ENCODE measurements at places on chromosomes 6 and 20.

- DNase-seq: no peak
Observed at GRCh38 chr20:56730003-56730402, 100.9 kb downstream of the TFAP2C start.

DNA sequence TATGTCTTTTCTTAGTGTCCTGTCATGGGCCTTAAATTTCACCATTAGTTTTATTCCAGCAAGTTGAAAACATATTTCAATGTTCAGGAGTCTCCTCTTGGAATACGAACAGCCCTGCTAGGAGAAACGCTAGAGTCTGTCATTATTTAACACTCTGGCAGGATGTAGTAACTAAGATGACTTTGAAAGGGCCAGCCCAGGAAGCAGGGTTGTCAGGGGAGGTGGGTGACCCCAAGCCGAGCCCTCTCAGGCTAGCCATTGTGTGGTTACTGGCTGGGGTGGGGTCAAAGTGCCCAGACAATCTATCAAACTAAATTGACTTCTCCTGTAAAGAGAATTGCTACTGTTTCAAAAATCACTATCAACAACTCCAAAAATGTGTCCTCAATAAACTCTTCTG lies 67.8 kb downstream of the LY86 start:
- DNase-seq: no peak

GRCh38 chr6:35428421-35429149 lies 23.6 kb upstream of the FANCE start:
- DNase-seq: no peak

GRCh38 chr6:75415804-75416203 lies 77.8 kb downstream of the FILIP1 start:
- DNase-seq: no peak

DNA sequence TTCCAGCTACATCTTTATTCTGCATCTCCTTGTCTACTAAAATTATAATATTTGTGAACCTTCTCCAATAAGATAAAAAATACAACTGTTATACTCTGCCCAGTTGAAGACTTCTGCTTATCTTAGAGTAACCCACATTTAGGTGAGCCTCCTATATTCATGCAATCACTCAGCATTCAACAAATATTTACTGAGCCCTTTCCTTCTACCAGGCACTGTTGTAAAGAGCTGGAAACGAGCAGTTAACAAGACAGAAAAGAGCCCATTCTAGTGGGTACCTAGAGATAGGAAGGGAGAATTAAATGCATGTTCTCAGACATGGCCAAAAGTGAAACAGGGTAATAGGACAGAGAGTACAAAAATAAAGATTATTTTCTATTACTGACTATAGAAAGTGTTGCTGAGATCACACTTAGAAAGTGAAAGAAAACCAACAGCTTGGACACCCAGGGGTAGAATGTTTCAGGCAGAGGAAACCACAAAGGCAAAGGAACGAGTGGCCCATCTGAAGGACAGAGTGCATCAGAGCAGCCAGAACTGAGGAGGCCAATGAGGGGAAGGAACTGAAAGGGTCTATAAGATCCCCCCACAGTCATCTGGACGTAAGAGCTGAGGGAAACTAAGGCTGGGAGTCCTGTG lies 50.8 kb upstream of the SMLR1 start:
- DNase-seq: no peak

DNA sequence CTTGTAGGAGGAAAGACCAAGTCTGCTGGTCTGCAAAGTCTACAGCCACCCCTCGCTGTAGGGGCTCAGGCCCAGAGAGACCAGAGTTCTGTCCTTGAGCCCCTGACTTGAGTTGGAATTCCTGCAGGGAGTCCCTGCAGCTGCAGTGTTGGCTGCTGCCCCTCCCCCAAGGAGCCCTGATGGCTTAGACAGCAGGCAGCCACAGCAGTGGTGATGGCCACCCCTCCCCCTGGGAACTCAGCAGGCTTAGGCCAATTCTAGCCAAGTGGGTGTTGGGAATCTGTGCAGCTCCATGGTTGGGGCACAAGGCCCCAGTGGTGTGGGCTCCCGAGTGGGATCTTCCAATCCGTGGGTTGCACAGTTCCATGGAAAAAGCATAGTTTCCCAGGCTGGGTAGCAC lies 345.4 kb downstream of the CD109 start:
- DNase-seq: no peak

DNA sequence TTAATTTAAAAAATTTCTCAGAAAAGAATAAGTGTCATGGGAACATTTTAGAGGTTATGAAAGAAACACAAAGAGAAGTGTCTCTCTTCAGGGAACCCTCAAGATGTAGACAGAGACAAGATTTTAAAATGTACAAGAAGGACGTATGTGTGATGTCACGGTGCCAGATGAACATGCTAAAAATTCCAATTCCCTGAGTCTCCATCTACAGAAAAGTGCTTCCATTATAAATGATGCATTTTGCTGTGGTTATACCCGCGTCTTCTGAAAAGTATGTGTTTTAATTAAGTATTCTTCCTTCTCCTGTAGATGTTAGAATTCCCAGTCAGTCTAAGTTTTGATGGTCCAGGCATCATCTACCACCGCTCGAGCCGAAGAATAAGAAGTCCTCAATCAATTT lies 489.1 kb downstream of the PREX1 start:
- no peak for DNase-seq

DNA sequence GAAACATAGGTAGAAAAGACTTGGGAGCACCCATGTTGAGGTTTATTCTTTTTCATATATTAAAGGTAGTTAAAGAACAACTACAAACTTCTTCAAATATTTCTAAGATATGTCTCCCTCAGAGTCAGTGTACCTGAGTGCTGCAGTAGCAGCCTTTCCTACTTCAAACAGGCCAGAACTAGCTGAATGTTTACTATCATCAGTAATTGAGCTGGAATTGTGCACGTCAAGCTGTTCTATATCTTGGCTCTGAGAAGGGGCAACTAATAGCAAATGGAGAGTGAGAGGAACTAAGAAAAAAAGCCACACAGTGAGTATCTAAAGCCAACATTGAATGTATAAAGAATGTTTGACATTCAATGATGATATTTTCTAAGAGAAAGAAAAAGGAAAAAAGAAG lies 21.7 kb downstream of the MTCL3 start:
- DNase-seq: no peak

- no peak for DNase-seq
Observed at GRCh38 chr6:79610306-79611009, 20.7 kb upstream of the SH3BGRL2 start.

DNA sequence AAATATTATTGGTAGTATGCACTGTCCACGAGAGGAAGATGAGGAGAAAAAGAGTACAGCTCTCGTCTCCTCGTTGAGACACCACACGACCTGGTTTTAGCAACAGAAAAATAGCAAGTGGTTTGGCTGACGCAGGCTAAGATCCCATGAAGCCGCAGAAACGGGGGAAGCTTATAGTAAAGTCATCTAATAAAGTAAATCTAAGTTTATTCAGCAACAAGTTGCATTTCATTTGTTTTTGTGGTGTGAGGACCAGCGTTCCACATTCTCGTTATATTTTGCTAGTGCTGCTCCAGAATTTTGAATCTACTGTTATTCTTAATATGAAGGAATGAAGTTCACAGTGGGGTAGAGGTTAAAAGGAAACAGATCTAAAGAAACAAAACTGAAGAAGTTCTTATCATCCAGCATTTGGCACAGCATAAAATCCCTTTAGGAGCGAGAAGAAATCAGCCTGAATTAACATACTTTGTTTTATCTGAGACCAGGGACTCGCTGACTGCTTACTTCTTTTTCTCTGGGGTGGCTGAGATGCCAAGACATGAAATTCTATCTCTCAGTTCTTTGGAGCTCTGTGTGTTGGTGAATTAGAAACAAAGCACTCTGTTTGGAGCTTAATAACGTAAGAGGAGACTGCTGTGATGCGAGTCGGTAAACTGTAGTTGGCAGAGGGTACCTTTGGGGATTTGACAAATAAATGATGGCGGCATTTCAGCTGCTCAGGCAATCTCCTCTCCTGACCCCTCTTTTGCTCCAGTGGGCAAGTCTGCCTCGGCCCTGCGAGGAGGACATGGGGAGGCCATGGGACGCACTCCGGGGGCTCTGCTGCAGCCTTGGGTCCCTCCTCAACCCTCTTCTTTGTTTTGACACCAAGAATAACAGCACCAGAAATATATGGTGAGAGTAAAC lies 24.9 kb upstream of the IRF4 start:
- DNase-seq: no peak

DNA sequence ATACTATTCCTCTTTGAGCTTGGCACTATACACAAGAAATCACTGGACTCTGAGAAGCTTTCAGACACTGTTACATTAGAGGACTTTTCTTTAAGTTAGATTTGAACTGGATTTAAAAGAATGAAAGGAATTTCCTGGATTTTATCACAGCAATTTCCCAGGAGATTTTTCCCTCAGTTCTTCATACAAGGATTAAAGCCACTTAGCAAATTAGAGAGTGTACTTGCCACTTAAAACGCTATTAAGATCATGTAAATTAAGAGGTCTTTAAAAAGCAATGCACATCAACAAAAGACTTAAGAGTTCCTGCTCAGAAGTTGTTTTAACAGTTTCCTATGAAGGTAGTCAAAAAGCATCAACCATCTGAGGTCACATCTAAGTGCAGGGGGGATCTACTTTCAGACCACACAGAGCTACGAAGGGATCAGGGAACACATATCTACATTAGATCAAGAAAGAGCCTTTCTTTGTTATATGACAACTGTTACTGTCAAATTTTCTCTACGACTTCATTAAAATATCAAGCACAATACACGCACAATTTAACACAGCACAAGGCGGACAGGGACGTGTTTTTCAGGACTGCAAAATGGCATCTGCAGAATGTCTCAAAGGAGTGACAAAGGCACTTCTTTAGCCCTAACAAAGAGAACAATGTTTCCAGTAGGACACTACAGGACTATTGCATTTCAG lies 65.8 kb downstream of the EPB41L2 start:
- DNase-seq: no peak

DNA sequence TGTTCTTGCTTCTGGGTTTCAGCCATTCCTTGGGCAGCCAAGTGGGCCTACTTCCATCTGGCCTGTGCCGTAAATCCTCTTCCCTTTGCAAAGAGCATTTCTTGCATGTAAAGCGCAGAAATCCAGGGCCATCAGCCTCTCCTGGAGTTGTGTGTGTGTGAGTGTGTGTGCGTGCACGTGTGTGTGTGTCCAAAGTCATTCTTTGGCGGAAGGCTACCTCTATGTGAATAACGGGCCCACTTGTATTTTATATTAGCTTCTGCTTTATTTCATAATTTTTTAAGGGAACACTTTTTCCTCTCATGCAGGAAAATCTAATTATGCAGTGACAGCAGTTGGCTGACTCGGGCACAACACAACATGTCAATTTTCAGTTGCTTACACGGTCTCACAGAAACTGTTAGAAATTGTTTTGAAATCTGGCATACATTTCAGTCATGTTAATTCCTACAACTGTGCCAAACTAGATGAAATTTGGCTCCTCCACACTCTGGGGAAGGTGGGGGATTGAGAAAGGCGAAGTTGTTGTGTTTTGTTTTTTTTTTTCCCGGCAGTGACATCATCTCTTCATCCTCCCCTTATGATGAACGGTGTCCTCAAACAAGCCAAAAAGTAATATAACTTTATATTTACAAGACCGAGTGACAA lies 223.7 kb upstream of the TSHZ2 start:
- DNase-seq: no peak

DNA sequence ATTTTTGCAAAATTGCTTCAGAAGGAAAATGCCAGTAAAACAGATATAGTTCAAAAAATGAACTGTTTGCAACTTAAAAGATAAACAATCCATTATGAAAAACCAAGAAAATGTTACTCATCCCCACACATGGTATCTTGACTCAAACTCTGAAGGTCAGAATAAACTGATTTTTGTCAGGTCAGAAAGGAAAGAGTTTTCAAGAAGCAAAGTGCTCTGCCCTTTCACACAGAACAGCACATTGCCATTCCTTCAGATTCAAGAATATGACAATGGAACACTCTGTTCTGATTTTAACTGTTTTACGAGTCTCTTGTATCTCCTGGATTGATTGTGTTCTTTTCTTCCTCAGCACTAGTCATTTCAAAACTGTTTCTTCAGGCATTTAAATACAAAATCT lies 33.8 kb upstream of the NT5E start:
- DNase-seq: no peak

- DNase-seq: no peak
Observed at GRCh38 chr6:125307150-125307838, 5.5 kb upstream of the HDDC2 start.

GRCh38 chr6:158026054-158026900 lies 44.6 kb downstream of the SYNJ2 start:
- DNase-seq: no peak

- no peak for DNase-seq
Observed at GRCh38 chr20:40547483-40548091, 141.4 kb downstream of the MAFB start.

DNA sequence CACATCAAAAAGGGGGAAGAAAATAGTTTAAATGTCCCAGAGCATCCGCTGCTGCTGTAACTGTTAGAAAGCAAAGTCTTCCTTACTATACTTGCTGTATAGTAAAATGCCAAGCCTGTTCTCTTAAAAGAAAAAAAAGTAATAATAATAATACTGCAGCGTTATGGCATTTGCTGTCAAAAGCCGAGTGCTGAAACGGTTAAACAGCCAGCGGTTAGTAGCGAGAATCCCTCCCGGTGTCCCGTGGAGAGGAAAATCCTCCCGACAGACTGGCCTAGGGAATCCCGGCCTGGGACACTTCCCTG lies 19.5 kb upstream of the NFATC2 start:
- no peak for DNase-seq

DNA sequence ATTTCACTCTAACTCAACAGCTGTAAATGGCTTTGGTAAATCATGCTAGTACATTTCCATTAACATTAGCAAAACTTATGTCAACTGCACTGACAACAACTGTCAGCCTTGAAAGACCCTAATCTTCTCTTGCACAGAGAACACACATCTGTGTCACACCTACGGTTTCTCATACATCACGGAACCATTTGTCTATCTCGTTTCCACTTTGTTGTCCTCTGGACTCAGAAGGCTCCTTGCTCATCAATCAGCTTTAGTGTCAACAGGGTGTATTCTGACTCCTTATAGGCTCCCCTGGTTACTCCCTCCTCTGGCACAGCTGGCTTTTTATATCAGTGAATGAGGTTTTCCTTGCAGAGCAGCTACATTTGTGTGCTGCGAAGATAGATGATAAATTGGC lies 49.3 kb downstream of the CD83 start:
- no peak for DNase-seq

GRCh38 chr6:63582579-63583231 lies 10.4 kb downstream of the LOC128125822 start:
- DNase-seq: no peak

DNA sequence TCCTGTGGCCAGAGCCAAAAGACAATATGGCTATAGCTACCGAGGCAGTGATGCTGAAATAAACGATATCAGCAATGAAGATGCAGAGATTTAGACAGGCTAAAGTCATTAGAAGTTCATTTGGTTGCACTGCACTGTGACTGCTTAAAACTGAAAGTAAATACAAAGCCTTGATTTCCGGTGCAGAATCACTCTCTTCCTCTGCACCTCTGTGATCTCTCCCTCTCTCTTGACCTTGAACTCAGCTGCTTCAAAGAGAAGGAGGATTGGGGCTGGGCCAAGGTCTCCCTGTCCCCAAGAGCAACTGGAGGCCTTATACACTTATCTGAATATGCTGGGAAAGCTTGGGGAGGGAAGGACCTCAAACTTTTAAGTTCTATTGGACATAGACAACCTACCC lies 34.6 kb upstream of the SPACA1 start:
- no peak for DNase-seq

Measured in cerebellar nuclear complex (tissue), 1 donor.